Nephron progenitor cell (in vitro differentiated cells): ENCODE measurements at places on chromosomes 7 and 10.

- DNase-seq: no peak
Measured at GRCh38 chr10:19947215-19947614, 131.0 kb downstream of the PLXDC2 start.

DNA sequence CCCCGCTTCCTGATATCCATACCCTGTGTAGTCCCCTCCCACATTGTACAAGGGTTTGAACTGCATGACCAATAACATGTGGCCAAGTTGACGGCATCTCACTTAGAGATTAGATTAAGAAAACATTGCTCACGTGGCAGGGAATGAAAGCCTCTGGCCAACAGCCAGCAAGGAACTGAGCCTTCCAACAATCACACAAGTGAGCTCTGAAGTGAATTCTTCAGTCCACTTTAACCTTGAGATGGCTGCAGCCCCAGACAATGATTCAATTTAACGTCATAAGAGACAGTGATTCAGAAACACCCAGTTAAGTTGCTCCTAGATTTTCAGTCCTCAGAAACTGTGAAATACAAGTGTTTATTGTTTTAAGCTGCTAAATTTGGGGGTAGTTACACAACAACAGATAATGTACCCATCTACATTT, 165.9 kb upstream of the PLXNA4 start:
- no peak for DNase-seq

DNA sequence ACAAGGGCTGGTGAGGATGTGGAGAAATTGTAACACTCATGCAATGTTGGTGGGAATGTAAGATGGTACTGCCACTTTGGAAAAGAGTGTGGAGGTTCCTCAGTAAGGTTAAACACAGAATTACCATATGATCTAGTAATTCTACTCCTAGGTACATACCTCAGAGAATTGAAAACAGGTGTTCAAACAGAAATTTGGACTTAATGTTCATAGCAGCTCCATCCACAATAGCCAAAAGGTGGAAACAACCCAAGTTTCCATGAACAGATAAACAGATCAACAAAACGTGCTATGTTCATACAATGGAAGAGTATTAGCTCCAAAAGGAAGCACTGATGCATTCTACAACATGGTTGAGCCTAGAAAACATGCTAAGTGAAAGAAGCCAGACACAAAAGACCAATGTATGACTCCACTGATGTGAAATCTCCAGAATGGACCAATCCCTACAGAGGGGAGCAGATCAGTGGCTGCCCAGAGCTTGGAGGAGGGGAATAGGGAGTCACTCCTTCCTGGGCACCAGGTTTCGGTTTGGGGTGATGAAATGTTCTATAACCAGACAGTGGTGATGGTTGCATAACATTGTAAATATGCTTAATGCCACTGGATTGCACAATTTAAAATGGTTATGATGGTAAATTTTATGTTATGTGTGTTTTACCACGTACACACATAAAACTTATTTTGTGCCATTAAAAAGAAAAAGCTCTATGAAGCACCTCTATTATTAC, 5.7 kb upstream of the WDR86 start:
- DNase-seq: no peak

DNA sequence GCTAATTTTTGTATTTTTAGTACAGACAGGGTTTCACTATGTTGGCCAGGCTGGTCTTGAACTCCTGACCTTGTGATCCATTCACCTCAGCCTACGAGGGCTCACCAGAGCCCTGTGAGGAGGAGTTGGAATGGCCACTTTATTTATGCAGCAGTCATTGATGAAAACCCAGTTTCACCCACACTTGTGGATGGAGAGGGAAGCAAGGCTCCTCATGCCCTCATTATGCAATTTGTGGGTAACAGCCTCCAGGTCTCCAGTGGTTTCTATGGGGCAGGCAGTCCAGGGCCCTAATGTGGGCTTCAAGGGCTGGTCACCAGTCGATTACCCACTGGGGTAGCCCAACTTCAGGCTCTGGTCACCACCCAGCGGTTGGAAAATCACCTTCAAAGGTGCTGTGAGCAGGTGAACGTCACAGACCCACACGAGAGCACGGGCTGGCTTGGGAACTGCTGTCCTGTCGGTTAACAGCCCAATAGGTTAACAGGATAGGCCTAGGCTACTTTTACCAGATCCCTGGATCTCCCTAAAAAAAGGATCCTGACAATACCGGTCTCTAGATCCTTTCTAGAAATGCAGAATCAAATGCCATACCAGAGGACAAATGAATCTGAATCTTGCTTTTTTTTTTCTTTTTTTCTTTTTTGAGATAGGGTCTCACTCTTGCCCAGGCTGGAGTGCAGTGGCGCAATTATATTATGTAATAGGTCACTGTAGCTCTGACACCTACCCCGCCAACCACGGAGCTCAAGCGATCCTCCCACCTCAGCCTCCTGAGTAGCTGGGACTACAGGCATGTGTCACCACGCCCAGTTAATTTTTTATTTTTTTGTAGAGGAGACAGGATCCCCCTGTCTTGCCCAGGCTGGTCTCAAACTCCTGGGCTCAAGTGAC, 97.8 kb downstream of the SLC37A3 start:
- DNase-seq: no peak

- no peak for DNase-seq
Measured at GRCh38 chr7:158291998-158292397, 295.6 kb downstream of the PTPRN2 start.

- DNase-seq: no peak
Measured at GRCh38 chr7:150329331-150330120, 6.2 kb upstream of the ACTR3C start.

DNA sequence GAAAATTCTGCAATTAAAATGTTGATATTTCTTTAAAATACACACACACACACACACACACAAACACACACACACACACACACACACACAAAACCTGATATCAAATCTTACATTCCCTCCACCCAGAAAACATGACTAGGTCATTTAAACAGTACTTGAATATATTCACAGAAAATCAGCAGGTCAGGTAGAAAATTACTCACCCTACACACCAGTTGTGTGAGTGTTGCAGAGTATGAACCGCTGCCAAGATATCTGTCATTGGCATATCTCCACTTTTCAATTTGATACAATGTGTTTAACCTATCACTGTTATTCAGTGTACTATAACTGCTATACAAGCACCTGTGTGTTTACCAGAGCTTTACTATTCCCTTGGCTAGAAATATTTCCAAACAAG, 283.6 kb upstream of the LRRTM3 start:
- DNase-seq: no peak

- no peak for DNase-seq
Measured at GRCh38 chr10:109587366-109587765, 335.9 kb downstream of the XPNPEP1 start.

DNA sequence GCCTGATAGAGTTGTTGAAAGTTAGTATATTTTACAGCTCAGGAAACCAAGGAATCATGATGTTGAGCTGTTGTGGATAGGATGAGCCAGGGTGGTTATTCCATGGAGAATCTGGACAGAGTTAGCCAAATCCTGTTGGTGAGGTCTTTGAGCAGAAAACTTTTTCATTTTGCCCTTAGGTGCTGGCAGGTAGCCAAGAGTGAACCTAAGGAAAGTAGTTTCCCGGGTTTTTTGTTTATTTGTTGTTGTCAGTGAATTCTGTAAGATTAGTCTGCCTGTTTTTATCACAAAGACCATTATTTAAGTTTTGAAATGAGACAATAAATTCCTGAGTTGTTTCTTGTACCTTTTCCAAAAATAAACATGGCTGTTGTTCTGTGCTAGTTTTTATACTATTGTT, 61.0 kb downstream of the GALNT11 start:
- DNase-seq: no peak

- no peak for DNase-seq
Measured at GRCh38 chr10:30931094-30931493, 100.6 kb downstream of the ZNF438 start.

GRCh38 chr10:107019154-107019553, 145.4 kb downstream of the SORCS1 start:
- DNase-seq: no peak

DNA sequence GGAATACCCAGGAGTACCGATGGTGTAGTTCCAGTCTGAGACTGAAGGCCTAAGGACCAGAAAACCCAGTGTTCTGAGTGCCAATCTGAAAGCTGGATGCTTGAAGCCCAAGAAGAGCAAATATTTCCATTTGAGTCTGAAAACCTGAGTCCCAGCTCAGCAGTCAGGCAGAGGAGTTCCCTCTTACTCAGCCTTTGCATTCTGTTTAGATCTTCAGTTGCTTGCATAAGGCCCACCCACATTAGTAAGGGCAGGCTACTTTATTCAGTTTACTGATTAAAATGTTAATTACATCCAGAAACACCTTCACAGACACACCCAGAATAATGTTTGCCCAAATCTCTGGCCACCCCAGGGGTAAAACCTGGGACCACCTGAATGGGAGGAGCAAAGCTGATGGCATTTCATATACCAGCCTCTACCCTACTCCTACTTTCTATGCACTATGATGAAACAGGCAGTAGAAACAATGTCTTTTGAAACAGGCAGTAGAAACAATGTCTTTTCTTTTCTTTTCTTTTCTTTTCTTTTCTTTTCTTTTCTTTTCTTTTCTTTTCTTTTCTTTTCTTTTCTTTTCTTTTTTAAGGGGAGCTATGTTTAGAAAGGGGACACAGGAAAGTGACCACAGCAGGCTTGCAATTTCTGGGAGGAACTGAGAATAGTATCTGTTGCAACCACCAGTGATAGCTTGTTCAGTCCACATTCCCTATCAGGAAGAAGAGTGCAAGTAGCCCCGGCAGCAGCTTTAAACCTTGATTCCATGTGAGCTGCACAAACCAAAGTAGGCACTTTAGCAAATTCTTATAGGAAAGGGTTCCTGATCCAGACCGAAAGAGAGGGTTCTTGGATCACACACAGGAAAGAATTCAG, 30.6 kb downstream of the FAM237B start:
- DNase-seq: no peak

DNA sequence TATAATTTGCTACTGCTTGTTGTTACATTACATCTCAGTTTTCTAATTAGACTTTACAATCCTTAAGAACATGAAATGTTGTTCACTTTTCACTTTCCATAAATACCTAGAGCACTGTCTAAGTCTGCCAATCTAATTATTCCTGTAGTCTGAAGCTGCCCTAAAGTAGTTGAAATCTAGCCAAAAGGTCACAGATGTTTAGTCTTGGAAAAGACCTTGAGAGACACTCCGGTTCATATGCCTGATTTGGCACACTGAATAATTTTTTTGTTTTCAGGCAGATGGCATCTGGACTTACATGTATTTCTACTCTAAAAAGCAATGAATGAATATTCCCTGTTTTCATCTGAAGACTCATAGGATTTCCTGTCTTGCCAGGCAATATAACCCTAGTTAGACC, 359.1 kb downstream of the ANKRD7 start:
- no peak for DNase-seq
